ENCODE measurements at places on chromosomes 12 and 14.

GRCh38 chr14:92462568-92462967 is 51.0 kb upstream of the RIN3 start:
- DNase-seq = no peak

GRCh38 chr14:104734991-104735779 is 11.2 kb downstream of the ADSS1 start:
- DNase-seq = no peak

DNA sequence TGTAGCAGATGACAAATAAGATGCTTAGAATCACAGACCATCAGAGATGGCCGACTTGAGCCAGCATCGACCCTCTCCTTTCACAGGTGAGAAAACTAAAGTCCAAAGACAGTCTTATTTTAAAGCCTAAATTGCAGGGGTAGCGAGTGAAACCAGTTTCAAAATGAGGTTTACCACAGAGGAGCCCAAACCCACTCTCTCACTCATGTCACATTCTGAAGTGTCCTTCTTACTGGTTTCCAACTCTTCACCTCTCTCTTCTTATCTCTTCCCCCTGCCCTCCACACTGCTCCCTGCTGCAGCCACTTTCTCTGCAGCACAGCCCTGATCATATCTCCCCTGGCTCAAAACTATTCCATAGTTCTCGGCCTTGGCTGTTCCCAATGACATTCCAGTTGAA is 57.0 kb upstream of the NID2 start:
- no peak for DNase-seq

GRCh38 chr12:71057330-71057729 is 100.5 kb downstream of the TSPAN8 start:
- no peak for DNase-seq

DNA sequence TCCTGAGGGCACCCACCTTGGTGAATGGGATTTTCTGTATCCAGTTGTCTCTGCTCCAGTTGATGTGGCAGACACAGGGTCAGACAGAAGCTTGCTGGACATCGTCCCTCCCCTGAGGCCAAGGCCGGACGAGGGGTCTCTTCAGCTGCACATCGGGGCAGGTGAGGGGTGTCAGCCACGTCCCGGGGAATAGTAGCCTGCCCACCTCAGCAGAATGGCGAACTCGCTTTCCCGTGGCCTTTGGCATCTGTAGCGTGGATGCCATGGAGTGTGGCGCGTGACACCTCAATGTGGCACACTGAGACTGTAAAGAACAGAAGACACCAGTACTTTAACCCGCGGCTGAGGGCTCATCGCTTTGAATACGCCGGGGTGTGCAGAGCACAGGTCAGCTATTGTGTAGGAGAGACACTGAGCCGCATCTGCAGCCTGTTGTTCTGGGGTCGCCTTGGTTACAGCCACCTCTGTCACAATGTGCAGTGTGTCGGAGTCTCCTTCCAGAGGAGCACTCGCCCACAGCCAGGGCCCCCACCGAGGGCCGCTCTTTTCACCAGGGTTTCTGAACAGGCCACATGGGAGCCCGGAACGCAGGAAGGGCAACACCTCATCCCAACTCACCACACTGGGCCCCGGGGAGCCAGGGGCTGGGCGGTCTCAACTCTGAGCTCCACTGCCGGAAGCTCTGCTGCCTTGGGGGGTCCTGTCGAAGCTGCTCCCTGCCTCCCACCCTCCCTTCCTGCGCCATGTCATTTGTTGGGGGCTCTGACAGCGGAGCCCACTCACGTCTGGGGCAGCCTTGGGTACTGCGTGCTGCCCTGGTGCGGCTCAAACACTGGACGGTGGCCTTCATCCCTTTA is 77.0 kb downstream of the ADGRD1 start:
- DNase-seq = no peak

GRCh38 chr12:1199700-1200099 is 208.7 kb downstream of the ERC1 start:
- DNase-seq = no peak

GRCh38 chr12:10563002-10563401 is 50.4 kb downstream of the MAGOHB start:
- no peak for DNase-seq

DNA sequence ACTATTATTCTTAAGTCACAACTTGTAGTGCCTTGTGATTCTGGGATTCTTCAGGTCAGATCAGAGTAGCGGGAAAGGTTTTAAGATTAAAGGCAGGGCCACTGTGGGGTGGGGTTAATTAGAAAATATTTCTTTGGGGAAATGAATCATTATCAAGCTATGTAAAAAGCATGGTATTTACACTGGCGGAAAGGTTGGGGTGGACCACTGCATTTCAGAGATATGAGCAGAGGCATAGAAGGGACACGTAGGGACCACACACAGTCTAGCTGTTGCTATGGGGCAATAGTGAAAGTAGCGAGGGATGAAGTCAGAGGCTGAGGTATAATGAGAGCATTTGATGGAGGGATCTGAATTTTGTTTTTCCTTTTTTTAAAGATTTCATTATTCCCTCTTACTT is 31.7 kb upstream of the KCNH3 start:
- DNase-seq = no peak

GRCh38 chr12:120466560-120467315 is 2.8 kb downstream of the SRSF9 start:
- no peak for DNase-seq

GRCh38 chr12:85036733-85037132 is 582 bp downstream of the LRRIQ1 start:
- no peak for DNase-seq

DNA sequence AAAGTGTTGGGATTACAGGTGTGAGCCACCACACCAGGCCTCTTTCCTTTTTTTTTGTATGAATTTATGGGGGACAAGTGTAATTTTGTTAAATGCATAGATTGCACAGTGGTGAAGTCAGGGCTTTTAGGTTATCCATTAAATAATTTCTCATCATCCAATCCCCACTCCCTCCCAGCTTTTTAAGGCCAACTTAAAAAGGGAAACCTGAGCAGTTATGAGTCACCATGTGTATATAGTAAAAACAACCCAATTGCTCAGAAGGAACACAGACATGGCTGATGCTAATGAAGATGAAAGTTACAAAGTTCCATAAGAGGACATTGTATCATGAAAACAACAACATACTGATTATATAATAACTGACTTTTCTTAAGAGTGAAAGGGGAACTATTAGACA is 25.6 kb upstream of the ARID2 start:
- no peak for DNase-seq

DNA sequence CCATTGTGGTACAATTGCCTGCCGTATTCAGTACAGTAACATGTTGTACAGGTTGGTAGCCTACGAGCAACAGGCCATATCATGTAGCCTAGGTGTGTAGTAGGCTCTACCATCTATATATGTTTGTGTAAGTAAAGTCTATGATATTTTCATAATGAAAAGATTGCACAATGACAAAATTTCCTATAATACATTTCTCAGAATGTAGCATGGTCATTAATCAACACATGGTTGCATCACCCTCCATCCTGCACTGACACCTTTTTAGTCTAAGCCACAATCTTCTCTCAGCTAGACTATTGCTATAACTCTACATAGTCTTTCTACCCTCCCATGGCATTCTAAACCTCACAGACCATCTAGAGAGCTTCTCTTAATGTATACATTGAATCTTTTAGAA is 158.5 kb upstream of the HMGA2 start:
- no peak for DNase-seq

- DNase-seq = no peak
Observed at GRCh38 chr14:24954700-24955037, 95.3 kb downstream of the STXBP6 start.

DNA sequence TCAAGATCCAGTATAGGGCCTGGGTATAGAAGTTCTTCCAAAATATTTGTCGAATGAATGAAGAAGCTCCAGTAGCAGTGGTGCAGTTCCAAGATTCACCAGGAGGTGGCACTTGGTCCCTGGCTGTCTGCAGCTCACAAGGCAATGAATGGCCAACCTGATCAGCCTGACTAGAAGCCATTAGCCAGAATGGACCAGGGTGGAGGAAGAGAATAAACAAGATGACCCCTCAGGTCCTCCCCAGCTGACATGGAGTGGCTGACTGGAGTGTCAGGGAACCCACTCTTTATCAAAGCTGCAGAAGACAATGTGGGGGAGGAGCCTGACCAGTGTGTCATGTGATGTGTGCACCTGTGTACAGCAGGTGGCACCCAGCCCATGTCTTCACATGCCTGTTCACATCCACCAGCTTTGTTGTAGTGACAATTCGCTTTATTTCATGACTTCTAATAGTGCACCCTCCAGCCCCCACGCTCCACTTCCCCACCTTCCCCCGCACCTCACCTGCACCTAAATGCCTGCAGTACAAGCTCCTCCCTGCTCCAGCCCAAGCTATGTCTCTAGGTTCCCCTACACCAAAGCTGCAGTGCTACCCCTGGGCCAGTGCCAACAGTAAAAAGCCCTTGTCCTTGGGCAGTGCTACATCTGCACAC is 3.0 kb downstream of the LTBP2 start:
- DNase-seq = peak; percentile 54

DNA sequence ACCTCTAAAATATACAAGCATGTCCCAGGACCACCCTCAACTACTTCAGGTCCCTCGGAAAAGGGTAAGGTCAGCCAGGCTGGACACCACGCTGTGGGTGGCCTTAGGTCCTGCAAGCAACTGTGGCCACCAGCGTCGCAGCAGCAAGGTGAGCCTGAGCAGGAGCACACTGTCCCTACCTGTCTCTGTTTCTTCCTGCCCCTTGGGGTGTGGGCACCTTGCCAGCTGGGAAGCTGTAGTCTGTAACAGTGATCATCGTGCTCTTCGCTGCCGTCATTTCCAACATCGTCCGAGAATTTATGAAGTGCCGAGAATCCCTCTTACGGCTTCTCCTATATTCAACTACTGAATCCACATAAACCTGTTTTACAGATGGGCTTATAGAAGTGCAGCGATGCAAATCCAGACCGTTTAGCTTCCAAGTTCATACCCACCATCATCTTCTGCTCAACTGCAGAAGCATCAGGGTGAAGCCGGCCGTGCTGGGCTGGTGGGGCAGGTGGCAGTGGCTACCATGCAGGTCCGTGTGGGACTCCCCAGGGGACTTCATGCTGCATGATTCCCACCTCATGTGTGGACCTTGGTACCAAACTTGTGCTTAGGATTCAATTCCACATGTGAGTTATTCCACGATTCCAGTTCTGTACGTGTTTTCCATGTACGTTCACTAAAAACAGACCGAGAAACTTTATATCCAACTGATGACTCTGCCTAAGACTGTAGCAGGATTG is 361.3 kb upstream of the SFSWAP start:
- DNase-seq = no peak

- no peak for DNase-seq
Observed at GRCh38 chr14:88552876-88553275, 1.9 kb downstream of the PTPN21 start.

DNA sequence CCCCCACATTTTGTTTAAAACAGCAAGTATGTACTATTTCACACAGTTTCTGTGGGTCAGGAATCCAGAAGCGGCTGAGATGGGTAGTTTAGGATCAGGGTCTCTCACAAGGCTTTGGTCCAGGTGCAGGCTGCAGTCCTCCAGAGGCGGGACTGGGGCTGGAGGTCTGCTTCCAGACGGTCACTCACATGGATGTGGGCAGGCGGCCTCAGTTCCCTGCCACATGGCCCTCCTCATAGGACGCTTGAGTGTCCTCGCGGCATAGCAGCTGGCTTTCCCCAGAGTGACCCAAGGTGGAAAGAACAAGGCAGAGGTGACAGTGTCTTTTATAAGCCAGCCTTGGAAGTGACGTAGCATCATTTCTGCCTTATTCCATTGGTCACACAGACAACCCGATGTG is 7.9 kb upstream of the C1RL start:
- no peak for DNase-seq

- DNase-seq = no peak
Observed at GRCh38 chr12:54749191-54749818, 101.1 kb upstream of the DCD start.

- no peak for DNase-seq
Observed at GRCh38 chr12:108849660-108850059, 7.7 kb downstream of the SSH1 start.

DNA sequence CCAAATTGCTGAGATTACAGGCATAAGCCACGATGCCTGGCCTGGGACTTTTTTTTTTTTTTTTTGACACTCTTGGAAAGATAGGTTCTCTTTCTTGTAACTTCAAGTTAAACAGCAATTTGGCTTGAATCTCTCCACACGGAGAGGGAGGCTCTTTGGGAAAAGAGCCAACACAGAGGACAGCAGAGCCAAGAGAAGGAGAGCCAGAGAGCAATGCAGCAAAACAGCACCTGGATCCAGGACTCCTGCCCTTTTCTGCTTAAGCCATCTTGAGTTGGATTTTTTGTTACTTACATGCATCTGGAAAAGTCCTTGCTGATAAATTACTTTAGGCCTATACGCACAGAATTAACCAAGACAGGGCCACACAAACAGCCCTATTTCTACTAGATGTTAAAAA is 176.8 kb downstream of the APAF1 start:
- DNase-seq = no peak

DNA sequence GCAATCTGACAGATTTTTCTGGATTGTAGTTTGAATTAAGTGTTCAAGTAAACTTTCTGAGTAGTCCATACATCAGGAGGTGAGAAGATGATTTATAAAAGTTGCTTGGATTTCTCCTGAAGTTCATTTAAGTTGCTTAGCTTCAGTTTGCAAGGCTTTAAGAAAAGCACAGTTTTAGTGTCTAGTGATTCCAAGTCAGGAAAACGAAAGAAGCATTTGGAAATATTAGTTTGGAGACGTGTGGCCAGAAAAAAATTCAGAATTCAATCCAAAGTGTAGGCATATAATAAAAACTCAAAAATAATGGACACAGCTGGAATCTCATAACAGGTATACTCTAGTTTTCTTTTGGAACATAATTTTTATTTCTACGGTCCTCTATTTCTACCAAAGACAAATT is 25.5 kb upstream of the PRICKLE1 start:
- no peak for DNase-seq

DNA sequence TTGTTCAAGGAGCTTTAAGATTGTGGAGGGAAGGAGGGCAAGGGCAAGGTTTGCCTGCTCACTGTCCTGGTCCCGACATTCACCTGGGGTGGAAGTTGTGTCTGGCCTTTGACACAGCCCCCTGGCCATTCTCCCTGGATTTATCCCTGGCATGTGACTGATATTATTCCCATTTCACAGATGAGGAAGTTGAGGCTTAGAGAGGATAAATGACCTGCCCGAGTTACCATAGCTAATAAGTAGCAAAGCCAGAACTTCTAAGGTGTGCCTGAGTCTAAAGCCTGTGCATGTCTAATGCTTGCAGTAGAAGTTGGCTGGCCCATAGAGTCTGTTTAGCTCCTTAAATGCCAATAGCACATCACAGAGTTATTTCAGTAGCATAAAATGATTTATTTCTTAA is 720 bp upstream of the FGF6 start:
- no peak for DNase-seq

Measured in stimulated activated CD4-positive, alpha-beta T cell treated with anti-CD3 and anti-CD28 coated beads, TNF-alpha, amount 100 ng/mL, for 1 hour (primary cell).